ENCODE measurements at places on chromosomes 11 and 22. TPM values are rescaled to one million over a fixed set of nuclear protein-coding genes. Genes with fewer than 3 reads are reported as not detected.

FREY1 gene
- total RNA-seq = not detected

TRIM48 gene
- total RNA-seq = not detected

MS4A15 gene
- total RNA-seq = not detected

IL17REL gene
- total RNA-seq = not detected

THY1 gene
- 214 TPM for total RNA-seq
